ENCODE measurements at places on chromosomes 13 and 19.

- no peak for DNase-seq
Measured at GRCh38 chr13:110070046-110070445, 236.9 kb downstream of the COL4A1 start.

DNA sequence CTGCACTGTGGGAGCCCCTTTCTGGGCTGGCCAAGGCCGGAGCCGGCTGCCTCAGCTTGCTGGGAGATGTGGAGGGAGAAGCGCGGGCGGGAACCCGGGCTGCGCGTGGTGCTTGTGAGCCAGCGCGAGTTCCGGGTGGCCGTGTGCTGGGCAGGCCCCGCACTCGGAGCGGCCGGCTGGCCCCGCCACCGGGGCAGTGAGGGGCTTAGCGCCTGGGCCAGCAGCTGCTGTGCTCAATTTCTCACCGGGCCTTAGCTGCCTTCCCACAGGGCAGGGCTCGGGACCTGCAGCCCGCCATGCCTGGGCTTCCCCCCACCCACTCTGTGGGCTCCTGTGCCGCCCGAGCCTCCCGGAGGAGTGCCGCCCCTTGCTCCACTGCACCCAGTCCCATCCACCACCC is 669.1 kb downstream of the PCDH9 start:
- no peak for DNase-seq

DNA sequence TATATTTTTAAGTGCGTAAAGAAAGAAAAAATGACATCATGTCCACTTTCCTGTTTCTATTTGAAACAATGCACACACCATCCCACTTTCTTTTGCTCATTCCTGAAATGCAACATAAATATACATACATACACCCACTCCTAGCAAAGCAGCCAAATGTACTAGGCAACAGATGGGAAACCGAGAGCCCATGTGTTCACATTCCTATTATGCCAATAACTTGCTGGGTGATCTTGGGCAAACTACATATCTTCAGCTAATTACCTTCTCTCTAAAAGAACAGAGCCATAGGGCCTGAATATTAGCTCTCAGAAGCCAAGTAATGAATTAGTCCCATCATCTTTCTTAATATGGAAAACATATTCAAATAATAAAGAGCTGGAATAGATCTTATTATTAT is 610.6 kb upstream of the ATXN8OS start:
- DNase-seq, result no peak

DNA sequence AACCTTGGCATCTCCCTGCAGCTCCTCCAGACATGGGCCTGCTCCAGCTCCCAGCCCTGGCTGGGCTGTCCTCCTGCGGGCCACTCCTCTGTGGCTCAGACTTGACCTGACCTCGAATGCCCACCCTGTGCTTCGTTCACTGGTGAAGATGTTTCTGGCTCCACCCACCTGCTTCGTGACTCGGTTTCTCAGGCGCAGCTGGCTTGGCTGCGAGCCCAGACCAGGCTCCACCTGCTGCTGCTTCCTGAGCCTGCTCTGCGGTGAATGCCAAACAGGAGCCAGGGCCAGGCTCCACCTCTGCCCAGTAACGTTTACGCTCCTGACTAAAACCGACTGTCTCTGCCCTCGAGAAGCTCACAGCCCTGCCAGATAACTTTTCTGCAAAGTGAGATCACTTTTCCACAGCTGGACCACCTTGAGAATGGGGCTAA is 8.9 kb upstream of the RSPH6A start:
- no peak for DNase-seq

GRCh38 chr13:49086722-49087121 is 111.0 kb downstream of the FNDC3A start:
- no peak for DNase-seq

DNA sequence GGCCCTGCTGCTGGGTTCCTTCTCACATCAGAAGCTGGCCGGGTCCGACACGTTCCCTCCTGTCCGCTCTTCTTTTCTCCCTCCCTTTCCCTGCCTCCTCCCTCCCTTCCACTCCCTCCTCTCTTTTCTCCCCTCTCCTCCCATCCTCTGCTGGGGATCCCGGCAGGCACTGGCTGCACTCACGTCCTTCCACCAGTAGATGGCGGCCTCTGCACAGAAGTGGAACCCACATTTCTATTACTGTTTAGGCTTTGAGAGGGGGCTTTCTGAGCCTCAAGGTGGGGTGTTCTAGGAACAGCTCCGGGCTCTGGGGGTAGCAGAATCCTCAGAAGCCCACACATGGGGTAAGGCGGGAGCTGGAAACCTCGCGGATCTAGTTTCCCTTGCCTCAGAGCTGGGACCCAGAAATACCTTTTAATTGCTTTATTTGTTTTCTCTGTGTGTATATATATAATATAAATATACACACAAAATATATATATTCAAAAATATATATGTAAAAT is 294.2 kb downstream of the ZNF536 start:
- peak; percentile 8 for DNase-seq

- DNase-seq, result no peak
Measured at GRCh38 chr19:6226012-6226411, 53.8 kb downstream of the MLLT1 start.

DNA sequence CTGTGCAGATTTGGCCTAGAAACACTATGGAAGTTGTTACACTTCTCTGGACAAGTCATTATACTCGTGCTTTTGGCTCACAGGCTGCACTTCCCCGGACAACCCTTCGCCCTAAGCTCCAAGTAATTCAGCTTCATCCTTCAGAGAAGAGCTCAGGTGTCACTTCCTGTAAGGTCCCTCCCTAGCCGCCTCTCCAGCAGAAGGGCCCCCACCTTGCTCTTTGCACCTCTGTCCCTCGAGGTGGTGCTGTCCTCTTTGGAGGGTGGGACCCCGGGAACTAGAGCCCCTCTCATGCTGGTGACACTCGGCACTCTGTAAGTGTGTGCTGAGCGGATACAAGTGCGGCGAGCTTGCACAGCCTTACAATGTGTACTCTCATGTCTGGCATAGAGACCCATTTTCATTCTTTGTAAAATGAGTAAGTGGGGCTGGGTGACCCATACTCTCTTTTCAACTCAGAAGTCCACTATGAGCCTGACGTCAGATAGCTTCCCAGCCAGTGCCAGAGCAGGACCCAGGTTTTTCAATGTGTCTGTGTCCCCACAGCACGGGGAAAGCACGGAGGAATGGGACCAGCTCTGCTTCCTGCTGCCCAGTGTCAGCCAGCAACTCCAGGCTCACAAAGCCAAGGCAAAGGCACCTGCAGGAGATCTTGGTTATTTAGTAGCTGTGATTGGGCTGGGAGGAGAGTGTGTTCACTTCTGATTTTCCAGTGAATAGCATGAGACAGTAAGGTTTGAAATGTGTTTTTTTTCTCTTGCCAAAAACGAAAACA is 26.9 kb downstream of the CHAMP1 start:
- DNase-seq, result no peak

- DNase-seq, result no peak
Measured at GRCh38 chr19:29467824-29468401, 57.9 kb upstream of the VSTM2B start.

DNA sequence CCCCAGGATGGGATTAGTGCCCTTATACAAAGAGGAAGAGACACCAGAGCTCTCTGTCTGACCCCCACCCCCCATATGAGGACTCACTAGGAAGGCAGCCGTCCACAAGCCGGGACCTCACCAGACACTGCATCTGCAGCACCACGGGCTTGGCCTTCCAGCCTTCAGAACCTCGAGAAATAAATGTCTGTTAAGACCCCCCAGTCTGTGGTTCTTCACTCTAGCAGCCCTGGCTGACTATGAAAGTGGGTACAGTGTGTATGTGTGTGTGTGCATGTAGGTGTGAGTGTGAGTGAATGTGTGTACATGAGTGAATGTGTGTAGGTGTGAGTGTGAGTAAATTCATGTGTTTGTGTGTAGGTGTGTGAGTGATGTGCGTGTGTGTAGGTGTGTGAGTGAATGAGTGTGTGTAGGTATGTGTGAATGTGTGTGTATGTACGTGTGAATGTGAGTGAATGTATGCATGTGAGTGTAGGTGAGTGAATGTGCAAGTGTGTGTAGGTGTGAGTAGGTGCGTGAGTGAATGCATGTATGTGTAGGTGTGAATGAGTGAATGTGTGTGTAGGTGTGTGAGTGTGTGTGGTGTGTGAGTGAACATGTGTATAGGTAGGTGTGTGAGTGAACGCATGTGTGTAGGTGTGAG is 201.6 kb upstream of the ZNF536 start:
- DNase-seq, result no peak

DNA sequence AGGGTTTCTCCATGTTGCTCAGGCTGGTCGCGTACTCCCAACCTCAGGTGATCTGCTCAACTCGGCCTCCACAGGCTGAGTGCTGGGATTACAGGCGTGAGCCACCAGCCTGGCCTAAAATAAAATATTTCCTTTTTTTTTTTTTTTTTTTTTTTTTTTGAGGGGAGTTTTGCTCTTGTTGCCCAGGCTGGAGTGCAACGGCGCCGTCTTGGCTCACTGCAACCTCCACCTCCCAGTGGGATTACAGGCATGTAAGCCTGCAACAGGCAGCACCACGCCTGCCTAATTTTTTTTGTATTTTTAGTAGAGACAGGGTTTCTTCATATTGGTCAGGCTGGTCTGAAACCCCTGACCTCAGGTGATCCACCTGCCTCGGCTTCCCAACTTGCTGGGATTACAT is 4.9 kb downstream of the ZNF506 start:
- no peak for DNase-seq

DNA sequence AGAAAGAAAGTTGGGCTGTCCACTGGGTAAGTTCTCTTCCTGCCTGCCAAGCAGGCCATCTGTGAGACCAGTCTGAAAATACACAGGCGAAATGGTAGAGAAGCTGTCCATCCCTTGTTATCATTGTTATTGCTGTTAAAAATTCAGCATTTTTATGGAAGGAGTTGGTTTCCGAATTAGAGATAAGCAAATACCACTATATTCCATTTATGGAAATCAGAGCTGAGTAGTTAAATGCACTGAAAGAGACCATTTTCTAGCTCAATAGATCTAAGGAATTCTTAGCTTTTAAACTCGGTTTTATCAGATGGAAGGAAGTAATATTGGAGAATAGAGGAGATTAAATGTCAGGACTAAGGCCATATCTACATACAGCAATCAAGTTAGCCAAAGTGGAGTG is 40.7 kb downstream of the MZT1 start:
- no peak for DNase-seq

DNA sequence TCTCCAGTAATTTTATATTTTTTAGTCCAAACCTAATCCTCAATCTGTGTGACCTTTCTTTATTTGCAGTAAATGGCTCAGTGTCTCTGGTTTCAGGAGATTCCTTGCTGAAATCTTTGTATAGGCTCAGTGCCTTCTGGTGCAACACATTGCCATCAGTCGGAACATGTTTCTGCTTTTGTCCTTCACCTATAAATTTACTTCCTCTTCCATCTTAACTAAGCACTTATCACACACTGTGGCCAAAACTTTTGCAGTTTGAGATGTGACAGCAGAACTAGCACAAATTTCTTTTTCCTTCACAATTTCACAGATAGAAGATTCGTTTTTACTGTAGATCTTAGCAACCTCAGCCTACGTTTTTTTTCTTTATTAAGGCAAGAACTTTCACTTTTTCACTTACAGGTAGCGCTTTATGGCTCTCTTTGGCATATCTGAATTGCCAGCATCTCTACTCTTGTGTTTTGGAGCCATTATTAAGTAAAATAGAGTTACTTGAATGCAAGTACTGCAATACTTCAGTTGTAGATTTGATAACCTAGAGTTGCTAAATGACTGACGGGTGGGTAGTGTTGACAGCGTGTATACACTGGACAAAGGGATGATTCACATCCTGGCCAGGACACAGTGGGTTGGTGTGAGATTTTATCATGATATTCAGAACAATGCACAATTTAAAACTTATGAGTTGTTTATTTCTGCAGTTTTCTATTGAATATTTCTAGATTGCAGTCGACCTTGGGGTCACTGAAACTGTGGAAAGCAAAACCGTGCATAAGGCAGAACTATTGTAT is 44.3 kb downstream of the NDFIP2 start:
- peak; percentile 37 for DNase-seq

DNA sequence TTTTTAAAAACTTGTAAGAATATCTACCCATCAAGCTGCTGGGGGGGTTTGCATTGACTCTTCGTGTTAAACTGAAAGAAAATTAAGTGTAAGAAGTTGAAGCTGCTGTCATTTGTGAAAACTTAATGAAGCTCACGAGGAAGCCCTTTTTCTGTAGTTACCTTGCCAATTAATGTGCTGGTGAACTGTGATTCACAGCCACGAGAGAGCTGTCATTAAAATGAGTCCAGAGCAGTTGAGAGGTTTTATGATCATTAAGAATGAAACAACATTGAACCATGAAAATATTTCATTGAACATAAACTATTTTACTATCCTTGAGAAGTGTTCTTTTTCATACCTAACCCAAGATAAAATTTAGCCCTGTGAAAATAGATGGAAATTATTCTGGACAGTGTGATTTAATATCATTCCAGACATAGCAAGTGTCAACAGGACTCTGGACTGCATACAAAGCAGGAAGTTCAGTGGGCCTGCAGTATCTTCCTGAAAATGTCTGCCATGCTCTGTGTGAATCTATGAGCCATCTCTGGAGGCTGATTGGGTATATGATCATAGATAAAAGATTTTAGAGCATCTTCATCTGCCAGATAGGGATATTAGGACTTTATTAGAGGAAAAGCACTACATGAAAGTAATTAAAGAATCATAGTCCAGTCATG is 53.8 kb downstream of the DPY19L3 start:
- no peak for DNase-seq

DNA sequence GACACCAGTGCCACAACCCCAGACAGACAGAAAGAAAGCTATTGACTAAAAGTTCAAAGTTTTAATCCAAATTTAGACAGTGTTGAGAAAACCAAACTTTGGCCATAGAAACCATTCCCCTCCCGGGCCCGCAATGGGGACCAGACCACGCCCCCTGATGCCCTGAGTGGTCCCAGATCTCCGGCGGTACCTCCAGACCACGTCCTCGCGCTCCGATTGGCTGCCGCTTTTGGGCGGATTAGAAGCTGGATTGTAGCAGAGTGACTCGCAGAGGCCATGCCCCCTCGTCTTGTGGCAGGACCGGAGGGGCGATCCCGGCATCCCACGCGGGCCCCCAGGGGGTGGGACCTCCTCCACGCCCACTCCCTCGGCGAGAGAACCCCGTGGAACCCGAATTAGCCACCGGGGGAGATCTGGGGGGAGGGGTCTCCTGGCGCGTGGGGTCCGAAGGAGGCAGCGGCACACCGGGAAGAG is 797 bp upstream of the HSD17B14 start:
- peak; percentile 68 for DNase-seq

DNA sequence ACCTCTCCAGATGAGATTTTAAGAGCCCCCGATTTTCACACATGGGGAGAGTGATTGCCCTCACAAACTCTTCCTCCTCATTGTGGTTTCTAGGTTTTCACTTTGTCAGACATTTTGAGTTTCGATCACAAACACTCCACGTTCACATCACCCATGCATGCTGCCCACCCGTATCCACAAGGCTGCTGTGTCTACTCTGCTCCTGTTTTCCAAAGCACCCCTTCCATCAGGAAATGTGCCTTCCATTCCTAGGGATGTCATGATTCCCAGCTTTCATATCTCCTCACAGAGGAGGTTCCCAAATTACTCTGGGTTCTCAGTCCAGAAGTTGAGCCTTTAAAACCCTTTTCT is 45.8 kb upstream of the CEACAM21 start:
- DNase-seq, result no peak

Measured in T-helper 1 cell (primary cell).